SW 1271 (cell line): ENCODE measurements at places on chromosomes 16 and 17.

DNA sequence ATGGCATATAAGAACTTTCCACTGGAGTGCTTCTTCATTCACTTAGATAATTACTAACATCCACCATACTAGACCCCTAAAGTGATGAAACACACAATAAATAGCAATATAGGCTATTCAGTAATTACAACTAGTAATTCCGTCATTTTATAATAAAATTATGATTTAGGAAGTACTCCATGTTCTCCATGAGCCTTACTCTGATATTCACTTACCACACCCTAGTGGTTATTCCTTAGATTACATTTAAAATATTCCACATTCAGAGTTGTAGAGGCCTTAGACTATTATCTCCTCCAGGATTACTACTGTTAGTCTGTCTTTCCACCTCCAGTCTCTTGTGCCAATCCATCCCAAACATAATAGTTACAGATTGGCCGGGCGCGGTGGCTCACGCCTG, 62.4 kb downstream of the STH start:
- no peak for DNase-seq

DNA sequence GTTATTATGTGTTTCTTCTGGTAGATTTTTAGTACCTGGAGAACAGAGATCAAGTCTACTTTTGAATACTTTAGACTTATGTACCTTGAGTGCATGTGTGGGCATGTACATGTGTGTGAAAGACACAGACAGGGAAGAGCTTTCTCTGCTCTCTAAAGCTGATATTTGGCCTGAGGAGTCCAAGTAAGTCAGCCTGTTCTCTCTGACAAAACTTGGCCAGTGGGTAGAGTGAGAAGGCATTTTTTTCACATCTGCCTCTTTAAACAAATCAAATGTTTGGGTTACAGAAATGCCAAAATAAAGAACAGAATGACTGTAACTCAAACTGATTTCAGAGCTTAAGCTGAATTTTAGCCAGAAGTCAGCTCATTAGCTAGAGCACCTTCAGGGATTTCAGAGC, 309.7 kb upstream of the DYNLRB2 start:
- DNase-seq = no peak

GRCh38 chr16:8544406-8544805, 45.9 kb downstream of the TMEM114 start:
- DNase-seq = no peak

DNA sequence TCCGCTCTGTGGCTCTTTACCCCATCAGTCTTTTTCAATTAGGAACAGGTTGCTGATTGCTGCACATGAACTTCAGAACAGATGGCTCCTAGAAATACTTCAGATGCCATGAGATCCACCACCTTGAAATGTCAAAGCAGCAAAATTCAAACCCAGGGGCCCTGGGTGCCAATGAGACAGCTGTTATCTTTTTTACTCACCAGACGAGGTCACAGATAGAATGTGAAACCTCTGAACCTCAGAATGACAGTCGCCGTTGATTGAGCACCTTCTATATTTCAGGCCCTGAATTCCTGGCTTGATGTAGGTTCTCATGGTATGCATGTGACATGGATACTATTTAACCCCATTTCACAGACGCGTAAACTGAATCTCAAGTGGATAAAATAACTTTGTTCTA, 63.0 kb downstream of the MAF start:
- no peak for DNase-seq

DNA sequence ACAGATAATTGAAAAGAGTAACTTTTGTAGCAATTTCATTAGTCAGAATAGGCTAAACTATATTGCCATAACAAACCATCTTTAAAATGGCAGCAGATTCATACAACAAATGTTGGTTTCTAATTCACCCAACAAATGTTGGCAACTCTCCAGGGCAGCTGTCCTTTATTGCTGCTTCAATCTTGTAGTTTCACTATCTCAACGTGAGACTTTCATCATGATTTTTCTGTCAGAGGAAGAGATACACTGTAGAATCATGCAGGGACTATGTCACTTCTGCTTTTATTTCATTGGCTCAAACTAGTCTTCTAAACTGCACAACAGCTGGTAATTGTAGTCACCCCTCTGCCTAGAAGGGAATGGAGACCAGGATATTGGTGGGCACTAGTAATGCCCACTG, 174.2 kb downstream of the TANC2 start:
- no peak for DNase-seq

DNA sequence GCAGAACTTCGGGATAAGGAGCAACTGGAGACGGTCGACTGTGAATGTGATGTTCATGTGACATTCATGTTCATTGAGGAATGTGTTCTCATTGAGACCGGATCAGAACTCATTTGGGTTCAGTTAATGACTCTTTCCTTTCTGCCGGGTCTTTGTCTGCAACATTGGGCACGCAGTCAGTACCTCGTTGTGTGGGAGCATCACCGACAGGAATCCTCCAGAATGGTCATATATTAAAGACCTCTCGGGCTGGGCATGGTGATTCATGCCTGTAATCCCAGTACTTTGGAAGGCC, 144.6 kb downstream of the PITPNC1 start:
- DNase-seq = no peak

DNA sequence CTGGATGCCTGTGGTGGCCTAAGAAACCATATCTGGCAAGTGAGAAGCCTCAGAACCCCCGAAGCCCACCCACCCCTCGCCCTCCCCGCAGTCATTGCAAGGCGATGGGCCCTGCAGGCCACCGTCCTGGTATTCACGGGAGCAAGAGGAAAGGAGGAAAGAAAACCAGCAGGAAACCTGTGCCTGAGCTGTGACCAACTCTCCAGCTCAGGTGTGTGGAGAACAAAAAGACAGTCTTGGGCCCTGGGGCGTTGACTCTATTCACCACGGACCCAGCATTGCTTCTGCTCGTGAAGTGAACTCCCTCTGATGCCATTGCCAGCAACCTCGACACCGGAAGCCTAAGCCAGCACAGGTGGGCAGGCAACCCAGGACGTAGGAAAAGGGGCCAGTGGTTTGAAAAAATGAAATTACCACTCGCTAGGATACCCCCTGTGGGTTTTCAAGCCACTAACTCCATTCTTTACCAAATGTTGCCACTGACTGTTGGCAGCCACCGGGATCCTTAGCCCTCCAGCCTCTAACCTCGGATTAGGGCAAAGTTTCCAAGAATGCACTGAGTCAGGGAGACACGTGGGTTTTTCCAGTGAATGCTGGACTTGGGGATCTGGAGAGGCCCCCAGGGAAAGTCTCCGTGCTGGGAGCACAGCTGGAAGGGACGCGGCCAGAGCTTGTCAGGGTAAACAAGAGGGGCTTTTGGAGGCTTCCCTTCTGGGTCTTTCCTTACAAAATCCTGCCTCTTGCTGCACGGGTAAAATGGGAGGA, 25.1 kb downstream of the FA2H start:
- DNase-seq = no peak

DNA sequence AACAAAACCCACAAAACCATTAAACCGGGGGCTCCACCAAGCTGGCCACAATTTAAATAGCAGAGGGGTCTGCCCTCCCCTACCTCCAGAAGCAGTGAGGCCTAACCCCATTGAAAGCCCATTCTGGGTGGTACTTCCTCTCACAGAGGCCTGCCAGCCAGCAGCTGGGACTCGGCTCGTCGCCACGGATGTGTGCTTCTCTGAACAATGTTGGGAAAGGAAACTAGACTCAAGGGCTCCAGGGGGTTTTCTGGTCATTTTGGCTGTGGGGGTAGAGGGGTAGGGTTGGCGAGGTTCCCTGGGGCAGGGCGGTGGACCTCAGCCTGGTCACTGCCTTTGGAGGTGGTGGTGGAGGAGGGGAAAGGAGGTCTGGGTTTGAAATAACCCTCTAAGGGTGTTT, 4.7 kb upstream of the PLCG2 start:
- DNase-seq = no peak

- DNase-seq = no peak
Observed at GRCh38 chr17:72022328-72023275, 98.2 kb upstream of the SOX9 start.

GRCh38 chr17:1447052-1447451, 9.0 kb downstream of the CRK start:
- peak; percentile 23 for DNase-seq
